ENCODE measurements at places on chromosomes 7 and 10.

DNA sequence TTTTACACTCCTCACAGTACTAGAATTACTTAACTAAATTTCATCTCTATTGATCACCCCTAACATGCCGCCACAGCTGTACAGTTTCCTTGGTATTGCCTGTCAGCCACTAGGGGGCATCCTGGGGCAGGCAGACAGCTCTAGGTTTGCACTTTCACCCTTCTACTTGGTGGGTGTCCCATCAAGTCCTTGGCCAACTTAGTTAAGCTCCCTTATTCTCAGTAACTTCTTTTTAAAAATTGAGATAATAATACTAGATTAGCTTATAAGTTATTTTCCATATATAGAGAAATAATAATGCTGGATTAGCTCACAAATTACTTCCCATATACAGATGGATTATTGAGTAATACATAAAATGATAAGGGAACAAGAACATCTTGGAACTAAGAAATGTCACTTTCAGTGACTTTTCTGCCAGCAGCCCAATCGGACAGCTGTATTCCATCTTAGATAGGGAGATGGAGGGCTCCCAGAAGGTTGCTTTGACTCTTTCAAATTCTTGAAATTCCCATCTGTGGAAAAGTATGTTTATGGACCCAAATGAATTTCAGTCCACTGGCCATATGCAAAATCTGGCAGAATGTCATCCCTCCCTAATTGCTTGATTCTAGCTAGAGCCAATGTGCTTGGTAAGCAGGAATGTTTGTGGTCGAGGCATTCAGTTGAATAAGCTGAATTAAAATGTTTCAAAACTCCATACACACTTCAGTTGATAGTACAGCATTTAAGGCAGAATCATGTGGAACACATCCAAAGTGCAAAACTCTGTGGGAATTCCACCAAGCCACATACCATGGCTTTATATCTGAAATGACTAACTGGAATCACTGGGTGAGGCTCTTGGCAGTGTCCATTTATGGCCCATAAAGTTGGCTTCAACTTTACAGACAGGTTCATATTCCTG is 309.7 kb downstream of the CSTF2T start:
- peak; percentile 10 for DNase-seq

DNA sequence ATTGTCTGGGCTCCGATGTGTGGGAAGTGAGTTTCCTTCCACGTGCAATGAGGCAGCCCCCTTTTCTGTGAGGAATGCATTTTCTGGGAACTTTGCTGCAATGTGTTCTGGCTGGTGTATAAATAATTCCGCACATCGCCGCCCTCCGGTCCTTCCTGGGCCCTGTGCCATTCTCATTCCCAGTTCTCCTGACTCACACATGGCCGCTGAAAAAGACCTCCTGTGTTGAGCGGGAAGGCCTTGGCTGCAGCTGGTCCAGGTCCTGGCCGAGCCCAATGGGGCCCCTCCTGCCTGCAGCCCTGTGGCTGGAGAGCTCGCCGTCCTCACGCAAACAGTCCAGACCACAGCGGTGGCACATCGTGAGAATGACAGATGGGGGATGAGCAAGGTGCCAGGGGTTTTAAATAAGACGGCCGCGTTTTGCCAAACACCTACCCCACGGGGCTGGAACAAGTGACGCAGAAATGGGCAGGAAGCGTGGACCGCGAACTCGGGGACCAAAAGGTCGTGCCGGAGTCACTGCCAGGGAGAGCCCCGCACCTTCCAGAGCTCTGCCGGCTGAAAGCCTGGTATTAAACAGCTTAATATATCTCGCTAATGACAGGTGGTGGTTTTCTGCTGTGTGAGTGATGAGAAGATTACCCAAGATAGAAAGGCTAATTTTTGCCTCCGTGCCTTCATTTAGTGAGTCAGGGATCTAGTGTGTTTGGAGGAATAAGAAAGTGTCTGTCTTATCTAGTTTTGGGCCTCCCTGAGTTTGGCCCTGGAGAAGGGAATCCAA is 37.0 kb downstream of the FAM20C start:
- no peak for DNase-seq

GRCh38 chr7:102917436-102918353 is 4.9 kb downstream of the LRRC17 start:
- DNase-seq, result no peak

DNA sequence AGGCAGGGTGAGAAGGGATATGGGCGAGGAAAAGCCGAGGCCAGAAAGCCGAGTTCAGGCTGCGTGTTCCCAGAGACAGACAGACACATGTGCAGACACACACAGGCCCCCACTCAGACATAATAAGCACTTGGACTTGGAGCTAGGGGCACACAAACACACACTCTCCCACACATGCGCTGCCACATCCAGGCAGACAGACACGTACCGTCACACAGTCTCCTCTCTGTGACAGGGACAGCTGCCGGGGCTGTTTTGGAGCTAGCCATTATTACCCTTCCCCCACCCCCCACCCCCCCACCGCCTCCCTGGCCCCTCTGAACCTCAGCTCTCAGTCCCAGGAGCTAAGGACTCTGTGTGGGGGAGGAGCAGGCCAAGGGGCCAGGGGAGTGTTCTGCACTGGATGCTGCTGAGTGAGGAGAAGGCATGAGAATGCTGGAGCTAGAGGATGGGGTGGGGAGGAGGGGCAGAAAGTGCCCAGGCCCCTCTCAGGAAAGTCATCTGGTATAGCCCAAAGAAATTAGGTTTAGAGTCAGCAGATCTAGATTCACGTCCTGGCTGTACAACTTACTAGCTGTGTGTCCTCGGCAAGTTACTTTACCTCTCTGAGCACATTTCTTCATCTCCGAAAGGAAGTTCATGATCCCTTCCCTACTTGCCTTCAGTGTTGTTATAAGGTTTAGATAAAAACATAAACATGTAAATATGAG is 6.3 kb downstream of the PITX3 start:
- no peak for DNase-seq

- DNase-seq, result no peak
Measured at GRCh38 chr10:109862041-109862440, 61.3 kb downstream of the XPNPEP1 start.

- no peak for DNase-seq
Measured at GRCh38 chr7:12297283-12298108, 86.4 kb downstream of the TMEM106B start.

- DNase-seq, result no peak
Measured at GRCh38 chr7:47039089-47039648, 542.7 kb downstream of the TNS3 start.

GRCh38 chr10:31381766-31382316 is 62.8 kb downstream of the ZEB1 start:
- no peak for DNase-seq

DNA sequence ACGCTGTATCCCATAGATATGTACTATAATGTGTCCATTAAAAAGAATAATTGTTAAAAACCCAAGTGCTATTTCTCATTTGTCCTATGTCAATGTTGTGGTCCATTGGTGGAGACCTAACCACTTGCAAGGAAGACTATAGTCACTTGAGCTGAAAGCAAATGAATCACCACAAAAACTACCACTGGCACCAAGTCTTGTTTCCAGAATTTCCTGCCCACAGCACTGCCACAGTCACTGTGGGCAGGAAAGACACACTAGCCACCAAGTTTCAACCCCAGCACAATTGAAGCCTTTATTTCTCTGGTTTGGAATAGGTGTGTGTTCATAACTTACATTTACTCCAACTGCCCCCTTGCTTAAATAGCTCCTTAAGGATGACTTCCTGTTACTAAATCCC is 12.4 kb downstream of the DIP2C start:
- no peak for DNase-seq

DNA sequence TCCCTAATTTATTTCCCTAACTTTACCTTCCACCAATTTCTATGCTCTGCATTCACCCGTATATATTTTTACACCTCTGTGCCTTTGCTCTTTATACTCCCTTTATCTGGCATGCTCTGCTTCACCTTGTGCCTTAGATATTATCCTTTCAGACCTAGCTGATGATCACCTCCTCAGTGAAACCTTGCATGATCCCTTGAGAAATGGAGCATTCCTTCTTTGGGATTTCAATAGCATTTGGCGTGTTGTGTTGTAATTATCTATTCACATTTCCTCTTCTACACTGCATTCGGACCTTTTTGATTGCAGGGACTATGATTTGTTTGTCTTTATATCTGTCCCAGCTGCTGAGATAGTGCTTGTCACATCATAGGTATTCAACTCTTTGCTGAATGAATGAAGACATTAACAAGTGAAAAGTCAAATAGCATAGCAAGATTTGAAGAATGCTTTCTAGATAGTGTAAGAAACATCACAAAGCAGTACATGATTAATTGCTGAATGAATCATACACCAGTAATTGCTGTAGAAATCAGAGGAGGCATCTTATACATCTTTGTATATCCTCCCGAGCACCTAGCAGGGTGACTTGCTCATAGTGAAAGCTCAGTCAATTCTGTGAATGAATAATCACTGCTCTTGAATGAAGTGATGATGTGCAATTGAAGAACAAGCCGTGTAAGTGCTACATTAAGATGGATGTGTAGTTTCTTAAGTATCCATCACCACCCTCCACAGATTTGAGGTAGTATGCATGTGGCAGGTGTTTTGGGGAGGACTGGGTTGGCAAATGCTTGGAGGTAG is 2.0 kb upstream of the TM9SF3 start:
- no peak for DNase-seq

GRCh38 chr10:131387018-131387529 is 75.6 kb upstream of the TCERG1L start:
- DNase-seq, result no peak

DNA sequence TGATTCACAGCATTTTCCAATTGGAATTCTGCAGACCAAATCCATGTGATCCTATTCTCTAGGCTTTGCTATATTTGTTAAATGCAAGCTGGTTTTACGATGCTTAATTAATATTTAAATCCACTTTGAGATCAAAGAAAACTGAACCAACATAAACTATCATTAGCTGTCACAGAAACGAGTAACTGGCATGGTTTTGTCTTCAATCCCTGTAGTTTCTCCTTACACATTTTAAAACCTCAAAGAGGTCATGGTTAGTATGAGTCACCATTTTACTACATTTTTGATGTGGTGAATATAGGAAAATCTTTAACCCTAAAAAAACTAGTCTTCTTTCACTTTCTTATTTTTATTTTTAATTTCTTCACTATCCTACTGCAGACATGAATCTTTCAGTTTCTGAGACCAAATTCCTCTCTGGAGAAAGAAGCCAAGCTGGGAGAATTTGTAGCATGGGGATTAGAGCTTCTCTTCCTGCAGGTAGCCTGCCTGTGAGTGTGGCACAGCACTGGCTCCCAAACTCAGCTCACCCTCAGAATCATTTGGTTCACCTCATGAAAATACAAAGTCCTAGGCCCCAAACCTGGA is 8.7 kb upstream of the LIPM start:
- DNase-seq, result no peak

- DNase-seq, result no peak
Measured at GRCh38 chr7:107075863-107076574, 31.5 kb downstream of the PRKAR2B start.

DNA sequence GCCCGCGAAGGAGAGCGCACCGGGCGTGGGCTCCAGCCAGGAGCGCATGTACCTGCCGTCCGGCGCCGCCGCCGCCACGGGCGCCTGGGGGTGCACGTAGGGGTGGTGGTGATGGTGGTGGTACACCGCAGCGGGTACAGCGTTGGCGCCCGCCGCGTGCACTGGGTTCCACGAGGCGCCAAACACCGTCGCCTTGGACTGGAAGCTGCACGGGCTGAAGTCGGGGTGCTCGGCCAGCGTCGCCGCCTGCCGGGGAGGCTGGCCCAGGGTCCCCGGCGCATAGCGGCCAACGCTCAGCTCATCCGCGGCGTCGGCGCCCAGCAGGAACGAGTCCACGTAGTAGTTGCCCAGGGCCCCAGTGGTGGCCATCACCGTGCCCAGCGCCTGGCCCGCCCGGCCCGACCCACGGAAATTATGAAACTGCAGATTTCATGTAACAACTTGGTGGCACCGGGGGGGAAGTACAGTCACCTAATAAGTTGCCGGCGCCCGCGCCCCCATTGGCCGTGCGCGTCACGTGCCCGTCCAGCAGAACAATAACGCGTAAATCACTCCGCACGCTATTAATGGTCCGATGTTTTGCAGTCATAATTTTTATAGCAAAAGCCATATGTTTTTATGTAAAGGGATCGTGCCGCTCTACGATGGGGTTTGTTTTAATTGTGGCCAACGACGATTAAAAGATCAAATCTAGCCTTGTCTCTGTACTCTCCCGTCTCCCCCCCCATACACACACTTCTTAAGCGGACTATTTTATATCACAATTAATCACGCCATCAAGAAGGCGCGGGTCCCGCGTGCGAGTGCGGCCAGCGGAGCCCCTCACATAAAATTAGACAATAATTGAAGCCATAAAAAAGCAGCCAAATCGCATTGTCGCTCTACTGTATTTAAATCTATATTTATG is at the start of gene HOXA9:
HOXA9 (minus strand) TSS at position 449 of the 907 bp plus-strand sequence; CDS start at position 369, 80 bp downstream.
- DNase-seq, result no peak

DNA sequence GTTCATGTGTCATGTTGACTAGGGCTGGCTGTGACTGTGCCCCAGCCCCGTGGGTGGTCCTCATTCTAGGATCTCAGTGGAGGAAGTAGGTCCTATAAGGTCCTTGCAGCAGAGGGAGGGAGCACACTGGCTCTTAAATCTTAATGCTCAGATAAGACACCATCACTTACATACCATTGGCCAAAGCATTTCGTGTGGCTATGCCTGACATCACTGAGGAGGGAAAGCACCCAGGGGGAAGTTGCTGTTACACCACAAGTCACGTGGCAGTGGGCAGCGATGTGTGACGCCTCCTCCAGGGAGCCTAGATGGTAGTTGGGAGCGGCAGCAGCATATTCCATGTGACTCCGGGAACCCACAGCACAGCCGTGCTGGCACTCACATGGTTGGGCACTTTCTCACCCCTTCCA is 224.7 kb upstream of the SH2B2 start:
- no peak for DNase-seq

GRCh38 chr10:95767884-95768556 is 12.1 kb downstream of the ENTPD1 start:
- no peak for DNase-seq

- DNase-seq, result no peak
Measured at GRCh38 chr7:27364344-27364758, 121.7 kb downstream of the EVX1 start.

DNA sequence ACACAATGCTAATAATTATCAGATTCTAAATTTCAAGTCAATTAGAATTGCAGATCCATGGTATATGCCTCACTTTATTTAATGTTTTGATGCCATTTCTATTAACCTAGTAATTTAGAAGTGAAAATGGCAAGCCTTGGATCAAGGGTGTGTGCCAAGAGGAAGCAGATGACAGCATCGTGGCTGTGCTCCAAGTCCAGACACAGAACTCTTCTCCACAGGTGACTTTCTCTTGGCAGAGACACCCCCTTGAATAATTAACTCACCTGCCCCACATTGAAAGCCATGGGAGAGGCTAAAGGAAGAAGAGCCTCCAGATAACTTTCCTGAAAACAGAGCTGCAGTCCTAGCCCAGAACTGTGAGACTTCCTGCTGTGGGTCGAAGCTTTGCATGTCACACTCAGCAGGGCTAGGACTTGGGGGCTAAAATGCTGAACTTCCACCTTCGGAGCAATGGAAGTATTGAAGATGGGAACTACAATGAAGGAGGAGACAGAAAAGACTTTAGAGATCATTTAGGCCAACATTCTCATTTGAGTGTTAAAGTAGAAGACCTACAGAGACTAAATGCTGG is 996 bp upstream of the C10orf90 start:
- no peak for DNase-seq

Data from stimulated activated CD4-positive, alpha-beta T cell treated with anti-CD3 and anti-CD28 coated beads, TNF-alpha, amount 100 ng/mL, for 48 hours (primary cell).